NCI-H446 (cell line): ENCODE measurements at places on chromosomes 6 and 20.
A peak's percentile ranks its signal among the peaks of the same experiment; 100 is the strongest.

DNA sequence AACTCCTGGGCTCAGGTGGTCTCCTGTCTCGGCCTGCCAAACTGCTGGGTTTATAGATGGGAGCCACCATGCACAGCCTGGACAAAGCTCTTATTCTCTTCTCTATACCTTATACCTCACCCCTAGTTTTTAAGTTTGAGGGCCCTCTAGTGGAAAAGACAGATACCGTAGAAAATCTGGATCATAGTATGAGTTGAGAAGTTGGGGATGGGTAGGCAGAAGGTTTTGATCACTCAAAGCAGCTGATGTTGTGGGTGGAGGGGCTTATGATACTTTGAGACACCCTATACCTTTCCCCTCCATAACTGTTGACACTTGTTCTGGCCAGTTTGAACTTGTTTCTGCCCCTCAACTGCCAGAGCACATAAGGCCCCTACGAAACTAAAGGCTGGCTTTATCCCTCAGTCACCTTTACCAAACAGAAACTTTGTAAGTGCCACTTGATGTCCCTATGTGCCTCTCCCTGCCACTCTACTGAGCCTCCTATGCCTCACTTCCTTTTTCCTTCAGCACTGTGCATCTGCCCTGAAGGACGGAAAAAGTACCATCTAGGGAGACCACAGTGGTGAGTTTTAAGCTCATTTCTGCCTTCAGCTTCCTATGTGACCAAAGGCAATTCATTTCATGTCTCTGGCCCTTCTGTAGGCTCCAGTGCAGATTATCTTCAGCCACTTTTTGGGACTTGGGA is 28.6 kb downstream of the RALY start:
- DNase-seq, result peak; percentile 19

GRCh38 chr20:39263076-39263475 is 300.9 kb downstream of the DHX35 start:
- no peak for DNase-seq

GRCh38 chr6:34723203-34723602 is 26.6 kb upstream of the ILRUN start:
- no peak for DNase-seq

DNA sequence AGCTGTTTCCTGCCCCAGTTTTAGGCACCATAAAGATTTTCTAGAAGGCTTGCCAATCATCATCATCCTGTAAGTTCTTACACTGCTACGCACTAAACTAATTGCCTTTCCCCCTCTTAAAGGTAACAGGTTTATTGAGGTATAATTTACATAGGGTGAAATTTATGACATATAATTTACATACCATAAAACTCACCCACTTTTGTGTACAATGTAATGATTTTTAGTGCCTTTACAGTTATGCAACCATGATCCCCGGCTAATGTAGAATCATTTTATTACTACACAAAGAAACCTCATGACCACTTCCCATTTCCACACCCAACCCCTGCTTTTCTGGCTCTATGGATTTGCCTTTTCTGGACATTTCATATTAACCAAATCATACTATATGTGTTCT is 21.1 kb downstream of the GCNT2 start:
- no peak for DNase-seq

DNA sequence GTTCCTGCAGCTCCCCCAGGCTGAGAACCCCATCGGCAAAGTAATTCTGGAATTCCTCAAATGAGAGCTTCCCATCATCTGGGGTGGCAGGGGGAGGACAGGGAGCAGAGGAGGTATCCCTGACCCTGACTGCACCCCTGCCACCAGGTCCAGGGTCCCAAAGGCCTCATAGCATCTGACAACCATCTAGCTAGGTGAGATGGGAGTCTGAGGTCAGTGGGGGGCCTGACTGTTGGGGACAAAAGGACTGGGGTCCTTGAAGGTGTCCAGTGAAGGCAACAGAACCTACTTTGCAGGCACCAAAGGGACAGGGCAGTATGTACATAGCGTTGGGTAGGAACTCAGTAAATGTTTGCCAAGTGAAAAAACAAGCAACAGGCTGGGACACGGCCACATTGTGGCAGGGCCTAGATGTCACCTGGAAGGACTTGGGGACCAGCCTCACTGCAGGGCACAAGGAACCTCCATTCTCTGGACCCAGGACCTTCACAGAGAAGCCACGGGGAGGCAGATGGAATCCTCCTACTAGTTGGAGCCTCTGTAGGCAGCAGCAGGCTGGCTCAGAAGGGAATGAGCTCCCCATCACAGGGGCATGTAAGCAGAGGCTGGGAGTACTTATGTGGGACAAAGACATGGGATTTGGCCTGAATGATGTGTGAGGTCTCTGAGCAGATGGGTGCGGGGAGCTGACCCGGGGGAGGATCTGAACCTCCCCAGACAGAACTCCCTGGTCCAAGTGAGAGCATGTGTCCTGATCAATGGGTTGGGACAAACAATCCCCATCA is 3.3 kb downstream of the NECAB3 start:
- DNase-seq, result no peak

DNA sequence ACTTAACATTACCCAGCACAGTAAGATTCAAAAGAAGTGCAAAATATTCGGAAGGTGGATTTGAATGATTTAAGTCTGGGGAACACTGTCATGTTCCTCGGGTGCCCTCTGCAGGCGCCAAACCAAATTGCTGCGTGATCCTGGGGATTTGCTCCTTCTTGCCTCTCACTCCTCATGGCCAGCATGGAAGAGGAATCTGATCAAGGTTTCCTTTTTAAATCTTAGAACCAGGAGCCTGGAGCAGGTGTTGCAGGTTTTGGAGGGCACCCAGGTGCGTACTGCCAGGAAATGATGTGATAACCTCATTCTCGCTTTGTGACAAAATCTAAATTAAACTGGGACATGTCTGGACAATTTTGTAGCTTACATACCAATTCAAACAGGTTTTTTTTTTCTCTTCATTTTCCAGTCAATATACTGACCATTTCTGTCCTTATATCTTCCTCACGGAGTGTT is 8.1 kb upstream of the PFDN4 start:
- DNase-seq, result peak; percentile 61

DNA sequence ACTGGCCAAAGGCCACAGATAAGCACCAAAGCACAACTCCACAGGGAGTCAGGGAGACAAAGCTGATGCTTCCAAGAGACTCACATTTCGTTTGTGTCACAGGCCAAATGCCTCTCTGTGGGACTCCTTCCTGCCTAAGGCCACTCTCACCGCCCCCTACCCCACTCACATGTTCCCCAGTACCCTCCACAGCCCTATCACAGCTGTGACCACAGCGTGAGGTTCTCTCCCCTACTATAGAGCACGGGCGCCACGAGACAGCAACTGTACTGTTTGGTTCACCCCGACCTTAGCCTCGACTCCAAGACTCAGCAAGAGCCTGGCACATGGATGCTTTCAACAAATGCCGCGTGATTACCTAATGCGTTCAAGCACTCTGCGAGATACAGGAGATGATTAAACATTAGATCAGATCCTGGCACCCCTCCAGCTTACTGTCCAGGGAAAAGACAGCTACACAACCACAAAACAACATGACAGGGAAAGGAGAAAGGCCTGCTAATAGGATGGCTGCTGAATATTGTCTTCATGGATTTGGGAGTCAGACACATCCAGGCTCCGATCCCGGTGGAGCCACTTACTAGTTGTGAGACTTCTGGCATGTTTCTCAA is 105.5 kb downstream of the AGPAT4 start:
- peak; percentile 82 for DNase-seq

DNA sequence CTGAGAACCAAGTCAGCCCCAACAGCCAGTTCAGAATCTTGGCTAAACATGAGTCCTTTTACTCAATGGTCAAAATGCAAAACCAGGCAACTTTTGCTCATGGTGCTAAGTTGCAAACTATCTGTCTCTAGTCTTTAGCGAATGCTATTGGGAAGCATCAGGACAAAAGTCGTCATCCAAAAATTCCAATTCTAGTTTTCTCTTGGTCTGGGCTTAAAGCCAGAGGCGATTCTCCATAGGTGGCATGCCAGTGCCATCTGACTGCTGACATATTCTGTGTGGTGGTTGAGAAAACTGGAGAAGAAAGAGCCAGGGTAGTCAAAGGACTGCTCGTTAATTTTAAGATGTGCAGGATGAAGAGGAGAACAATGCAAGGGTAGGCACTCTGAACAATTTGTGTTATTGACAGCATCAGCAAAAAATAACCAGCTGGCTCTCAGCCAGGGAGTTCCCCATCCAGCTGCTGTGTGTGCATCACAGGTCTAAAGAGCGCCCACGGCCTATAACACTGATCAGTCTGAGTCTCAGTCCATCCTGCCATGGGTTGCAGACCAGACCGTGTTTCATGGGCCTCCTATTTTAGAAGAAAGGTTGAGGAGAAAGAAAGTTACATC is 313.6 kb downstream of the ALDH8A1 start:
- peak; percentile 5 for DNase-seq

DNA sequence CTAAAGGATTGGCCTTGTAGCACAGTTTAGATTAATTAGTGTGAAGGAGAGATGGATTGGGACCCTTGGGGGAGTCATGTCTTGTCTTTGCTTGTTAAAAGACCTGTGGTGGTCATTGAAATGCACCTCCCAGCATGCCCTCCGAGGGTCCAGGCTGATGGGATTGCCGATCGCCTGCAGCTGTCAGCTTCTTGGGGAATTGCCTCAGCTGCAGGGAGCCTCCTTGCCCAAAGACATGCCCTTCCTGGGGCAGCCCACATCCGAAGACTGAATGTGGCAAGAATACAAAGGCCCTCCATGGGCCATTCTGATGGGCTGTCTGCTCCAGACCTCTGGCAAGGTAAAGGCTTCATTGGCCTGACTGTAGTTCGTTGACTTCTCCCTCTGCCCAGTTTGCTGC is 150.7 kb downstream of the FARS2 start:
- DNase-seq, result no peak

DNA sequence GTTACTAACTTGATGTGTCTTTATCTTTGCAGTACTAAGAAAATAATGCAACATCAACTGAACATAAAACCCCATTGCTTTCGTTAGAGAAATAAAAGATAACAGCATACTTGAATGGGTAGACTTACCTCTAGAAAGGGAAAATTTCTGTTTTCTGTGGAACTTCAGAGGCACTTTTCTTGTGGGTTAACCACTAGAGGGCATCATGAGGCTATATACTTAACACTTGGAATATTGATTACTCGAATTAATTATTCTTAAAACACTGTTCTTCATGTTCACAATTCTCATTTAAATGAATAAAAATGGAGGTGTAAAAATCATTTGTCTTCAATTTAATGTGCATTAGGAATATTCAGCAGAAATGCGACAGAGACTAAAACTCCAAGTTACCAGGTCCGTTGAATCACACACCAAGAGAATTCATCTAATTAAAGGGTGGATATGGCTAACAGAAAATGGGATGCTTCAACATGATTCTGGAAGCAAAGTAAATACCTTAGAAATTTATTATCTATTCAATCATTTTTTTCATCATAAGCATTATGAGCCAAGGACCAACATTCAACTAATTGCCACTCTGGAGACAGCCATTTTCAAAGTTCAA is 330.8 kb upstream of the PREP start:
- peak; percentile 22 for DNase-seq

GRCh38 chr20:2314759-2315439 is 19.1 kb downstream of the TGM3 start:
- no peak for DNase-seq

DNA sequence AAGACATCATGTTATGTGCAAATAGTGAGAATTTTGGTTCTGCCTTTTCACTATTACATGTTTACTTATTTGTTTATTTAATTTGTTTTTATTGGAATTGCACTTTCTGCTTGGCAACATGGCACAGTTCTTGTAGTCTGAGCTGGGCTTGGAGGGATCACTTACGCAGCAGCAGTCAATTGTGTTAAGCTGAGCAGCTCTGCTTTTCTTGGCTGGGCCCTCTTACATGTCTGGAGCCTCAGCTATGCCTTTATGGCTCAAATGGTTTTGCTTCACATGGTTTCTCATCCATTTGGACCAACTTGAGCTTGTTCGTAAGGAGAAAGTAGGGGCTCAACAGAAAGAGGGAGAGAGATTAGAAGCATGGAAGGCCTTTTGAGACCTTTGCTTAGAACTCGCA is 327.5 kb upstream of the EPHA7 start:
- no peak for DNase-seq

DNA sequence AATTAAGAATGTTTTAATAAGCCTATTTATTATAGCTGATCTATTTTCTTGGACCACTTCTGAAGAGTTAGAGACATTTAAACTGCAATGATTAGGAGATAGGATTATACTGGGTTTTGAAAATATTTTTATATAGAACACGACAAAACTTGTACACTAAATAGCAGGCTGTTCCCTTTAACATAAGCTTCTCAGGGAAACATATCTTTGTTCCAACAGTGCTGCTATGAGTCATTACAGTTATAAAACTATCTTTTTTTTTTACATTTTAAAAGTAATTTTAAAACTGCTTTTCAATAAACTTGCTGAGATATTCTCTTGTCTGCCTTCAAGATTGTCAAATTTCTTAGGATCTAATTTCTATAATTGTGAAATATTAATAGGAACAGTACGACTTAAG is 389.1 kb downstream of the ARHGAP18 start:
- DNase-seq, result no peak

- no peak for DNase-seq
Measured at GRCh38 chr20:44942264-44942973, 17.8 kb downstream of the TOMM34 start.

DNA sequence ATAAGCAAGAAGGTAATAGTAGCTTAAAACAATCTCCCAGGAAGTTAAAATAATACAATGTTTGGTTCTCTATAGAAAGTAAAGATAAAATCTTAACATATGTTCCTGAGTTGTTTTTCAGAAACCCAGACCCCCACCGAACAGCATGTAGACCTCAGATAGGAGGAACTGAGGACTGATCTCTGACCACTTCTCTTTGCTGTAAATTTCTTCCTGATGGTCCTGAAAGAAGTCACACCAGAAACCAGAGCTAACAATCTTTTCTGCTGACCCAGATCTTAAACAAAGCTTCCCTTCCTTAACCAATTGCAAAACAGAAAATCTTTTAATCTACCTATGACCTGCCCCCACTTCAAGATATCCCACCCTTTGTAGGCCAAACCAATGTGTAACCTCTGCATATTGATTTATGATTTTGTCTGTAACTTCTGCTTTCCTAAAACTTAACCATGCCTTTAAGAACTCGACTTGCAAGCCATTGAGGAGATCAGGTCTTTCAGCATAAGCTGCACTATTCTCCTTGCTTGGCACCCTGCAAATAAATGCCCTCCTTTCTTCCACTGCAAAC is 21.9 kb upstream of the BEND6 start:
- DNase-seq, result no peak

GRCh38 chr6:84026721-84027164 is 6.8 kb upstream of the MRAP2 start:
- DNase-seq, result peak; percentile 22

- DNase-seq, result no peak
Measured at GRCh38 chr6:108847738-108848115, 495 bp upstream of the ARMC2 start.

GRCh38 chr6:129446272-129447197 is 263.4 kb downstream of the ARHGAP18 start:
- DNase-seq, result no peak

- no peak for DNase-seq
Measured at GRCh38 chr6:42177514-42178364, 4.6 kb downstream of the GUCA1A start.
